Stimulated activated naive CD4-positive, alpha-beta T cell (primary cell): ENCODE measurements at places on chromosomes 1 and 21.
A peak's percentile ranks its signal among the peaks of the same experiment; 100 is the strongest.

DNA sequence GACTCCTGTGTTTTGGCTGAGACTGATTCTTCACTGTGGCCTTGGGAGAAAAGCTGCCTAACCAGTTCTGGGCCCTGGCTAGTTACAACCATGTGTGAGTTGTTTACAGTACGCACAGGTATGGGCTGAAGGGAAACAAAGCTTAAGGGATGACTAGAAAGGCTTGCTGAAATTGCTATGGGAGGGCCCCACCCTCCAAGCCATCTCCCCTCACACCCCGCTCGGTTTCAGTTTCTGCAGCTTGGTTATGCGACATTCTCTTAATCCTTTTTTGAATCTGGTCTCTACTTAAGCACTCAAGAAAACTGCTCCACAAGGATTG, 43.1 kb downstream of the PBX1 start:
- no peak for DNase-seq

- DNase-seq: no peak
These were observed 138.2 kb upstream of the CACNA1E start for GRCh38 chr1:181345146-181345545.

- no peak for DNase-seq
These were observed 29.7 kb downstream of the ECE1 start for GRCh38 chr1:21260405-21261125.

- no peak for DNase-seq
These were observed 181.8 kb upstream of the L1TD1 start for GRCh38 chr1:62012836-62013235.

DNA sequence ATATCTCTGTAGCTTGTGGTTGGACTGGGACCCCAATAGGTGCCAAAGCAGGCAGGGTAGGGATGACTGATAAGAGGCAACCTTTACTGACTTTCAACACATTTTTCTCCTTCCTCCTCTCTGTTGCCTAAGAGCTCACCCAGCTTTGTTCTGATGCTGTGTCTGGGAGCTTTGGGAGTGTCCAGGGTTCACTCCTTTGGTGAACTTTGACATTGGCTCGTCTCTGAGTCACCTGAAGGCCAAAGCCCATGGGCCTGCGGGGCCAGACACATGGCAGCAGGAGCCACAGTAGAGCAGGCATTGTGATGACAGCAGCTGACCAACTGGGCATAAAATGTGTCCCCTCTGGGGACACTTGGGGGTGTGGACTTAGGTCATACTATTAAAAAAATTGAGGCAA, 99.5 kb upstream of the ZNF644 start:
- no peak for DNase-seq

- DNase-seq: no peak
These were observed 226.9 kb upstream of the DEPDC1 start for GRCh38 chr1:68723791-68724190.

DNA sequence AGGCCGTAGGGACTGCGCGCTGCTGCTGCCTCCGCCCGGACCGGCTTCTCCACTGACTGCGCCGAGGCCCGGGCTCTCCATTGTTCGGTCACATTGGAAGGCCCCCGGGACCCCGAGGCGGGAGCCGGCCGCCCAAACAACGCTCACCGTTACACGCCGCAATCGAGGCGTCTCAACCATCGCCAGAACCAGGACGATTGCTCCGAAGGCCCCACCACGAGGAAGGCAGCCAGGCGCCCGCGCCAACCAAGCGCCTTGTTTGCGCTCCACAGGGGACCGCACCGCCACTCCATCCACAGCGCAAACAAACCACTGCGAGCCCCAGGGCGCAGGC, 595 bp downstream of the GLUL start:
- no peak for DNase-seq

- DNase-seq: peak; percentile 16
These were observed 20.8 kb upstream of the SDC3 start for GRCh38 chr1:30929135-30929889.

- no peak for DNase-seq
These were observed 9.5 kb downstream of the MR1 start for GRCh38 chr1:181043025-181043888.

- no peak for DNase-seq
These were observed 7.4 kb downstream of the ZNF644 start for GRCh38 chr1:91014475-91014874.

DNA sequence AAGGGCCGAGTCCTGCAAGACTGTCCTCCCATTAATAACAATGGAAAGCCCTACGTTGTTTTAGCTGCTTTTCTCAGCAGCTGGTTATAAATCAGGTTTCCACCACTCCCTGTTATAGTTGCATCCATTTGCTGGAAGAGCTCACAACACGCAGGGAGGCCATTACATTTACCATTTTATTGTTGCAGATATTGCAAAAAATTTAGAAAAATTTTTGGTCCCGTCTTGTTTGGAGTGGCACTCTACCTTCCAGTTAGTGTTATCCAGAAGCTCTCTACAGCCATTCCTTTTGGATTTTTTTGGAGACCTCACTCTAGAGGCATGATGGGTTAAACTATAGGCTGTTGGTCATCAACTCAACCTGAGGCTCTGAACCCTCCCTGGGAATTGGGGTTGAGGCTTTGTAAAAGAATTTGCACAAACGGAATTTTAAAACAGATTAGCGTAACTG, 1532.1 kb upstream of the TPTE start:
- DNase-seq: no peak

- peak; percentile 65 for DNase-seq
These were observed at the start of gene MEGF6 for GRCh38 chr1:3611170-3612019. MEGF6 (minus strand) TSS chr1:3611508; CDS start chr1:3611268, 240 bp downstream.

GRCh38 chr1:91603409-91603808, 102.8 kb downstream of the CDC7 start:
- no peak for DNase-seq

DNA sequence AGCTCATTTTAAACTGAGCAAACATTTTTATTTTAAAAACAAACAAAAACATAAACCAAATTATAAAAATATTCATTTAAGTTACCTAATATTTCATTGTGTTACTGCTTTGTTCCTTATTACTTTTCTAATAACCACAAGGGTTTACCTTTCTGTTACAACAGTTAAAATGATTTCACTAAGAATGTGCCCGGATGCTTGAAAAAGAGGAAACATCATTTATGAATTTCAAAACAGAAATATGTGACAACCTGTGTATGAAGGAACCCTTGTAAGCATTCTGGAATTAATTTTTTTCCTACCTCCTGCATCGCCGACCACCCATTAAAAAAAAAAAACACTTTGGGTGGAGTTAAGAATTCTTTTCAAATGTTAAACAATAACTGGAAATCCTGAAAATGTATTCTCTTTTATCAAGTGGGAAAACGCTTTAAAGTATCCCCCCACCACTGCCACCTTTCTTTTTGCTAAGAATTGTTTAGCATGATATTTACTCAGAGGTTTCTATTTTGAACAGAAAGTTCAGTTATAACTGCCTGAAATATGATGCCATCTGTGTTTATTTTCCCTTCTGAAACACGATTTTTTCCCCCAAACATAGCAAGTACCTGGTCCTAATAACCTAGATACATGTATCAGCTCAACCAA, 9.1 kb downstream of the CYYR1 start:
- DNase-seq: no peak

GRCh38 chr1:227735539-227736285, 477 bp downstream of the SNAP47 start:
- DNase-seq: no peak
